ENCODE measurements at places on chromosomes 4 and X.

DNA sequence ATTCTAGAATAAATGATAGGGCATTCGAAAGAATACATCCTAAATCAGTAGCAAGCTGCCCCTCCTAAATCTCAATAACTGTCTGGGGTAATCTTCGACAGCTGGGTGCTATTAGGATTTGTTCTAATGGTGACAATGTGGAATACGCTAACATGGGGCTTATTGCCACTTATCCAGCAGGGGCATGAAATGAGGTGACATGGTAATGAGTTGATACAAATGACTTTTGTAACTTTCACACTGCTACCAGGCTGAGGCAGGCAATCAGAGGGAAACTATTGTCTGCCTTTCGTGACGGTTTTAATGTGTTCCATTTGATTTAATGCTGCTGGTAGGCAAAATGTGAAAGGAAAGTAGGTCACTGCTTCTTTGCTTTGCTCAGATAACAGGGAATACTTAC is 1047.4 kb upstream of the PABPC4L start:
- DNase-seq: no peak

GRCh38 chr4:94352163-94352562 is 9.5 kb upstream of the HPGDS start:
- no peak for DNase-seq

DNA sequence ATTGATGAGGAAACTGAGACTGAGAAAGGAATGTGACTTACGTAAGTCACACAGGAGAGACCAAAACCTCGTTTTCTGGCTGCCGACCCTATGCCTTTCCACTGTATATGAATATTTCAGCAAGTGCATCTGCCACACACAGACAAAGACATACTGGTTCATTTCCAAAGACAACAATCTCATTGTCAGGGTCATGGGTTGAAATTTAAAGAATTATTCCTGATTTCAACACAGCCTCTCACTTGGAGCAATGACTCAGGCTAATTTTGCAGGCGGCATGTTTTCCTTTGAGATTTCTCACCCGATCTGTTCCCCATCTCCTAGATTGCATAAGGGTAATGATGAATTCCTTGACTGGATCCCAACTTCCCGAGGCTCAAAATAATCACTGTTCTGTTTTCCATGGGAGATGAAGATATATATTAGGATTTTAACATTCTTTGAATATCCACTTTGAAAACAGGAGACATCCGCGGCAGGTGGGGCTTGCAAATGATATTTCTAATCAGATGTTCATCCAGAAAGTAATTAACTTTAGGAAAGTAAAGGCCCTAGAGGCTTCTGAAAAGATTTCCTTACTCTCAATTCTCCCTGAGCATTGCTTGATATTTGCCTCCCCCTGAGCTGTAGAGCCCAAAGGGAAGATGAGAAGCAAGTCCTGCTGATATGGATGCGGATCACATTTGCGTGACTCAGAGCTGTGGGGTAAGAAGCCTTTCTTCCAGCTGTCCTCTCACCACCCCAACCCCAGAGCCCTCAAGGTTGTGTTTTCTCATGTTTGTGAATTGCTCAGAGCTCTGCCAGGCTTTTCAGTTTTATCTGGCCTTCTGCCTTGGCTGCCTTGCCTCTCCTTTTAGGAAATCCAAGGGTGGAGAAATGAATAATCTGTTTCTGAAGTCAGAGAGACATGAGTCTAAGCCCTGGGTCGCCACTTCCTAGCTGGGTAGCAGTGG is 361.1 kb upstream of the BOD1L1 start:
- DNase-seq: peak; percentile 24

- no peak for DNase-seq
These were observed 31.4 kb downstream of the VSIG4 start for GRCh38 chrX:66008328-66008970.

GRCh38 chr4:15396157-15396800 is 31.6 kb upstream of the C1QTNF7 start:
- DNase-seq: peak; percentile 49

DNA sequence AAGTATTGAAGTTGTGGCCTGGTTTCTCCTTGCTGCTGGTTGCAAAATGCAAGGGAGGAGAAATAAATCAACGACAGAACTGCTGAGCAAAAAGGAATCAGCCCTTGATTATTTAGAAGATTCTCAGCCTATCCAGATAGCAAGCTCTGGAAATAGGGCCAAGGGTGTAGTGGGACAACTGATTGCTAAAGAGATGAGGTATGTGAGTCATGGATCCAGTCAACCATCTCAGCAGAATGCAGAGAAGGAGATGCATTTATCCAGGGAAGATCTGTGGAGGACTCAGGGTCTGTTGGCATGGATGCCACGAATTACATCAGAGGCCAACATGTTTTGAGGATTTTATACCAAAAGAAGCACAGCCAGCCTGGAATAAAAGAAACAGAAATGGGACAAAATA is 36.7 kb downstream of the FOXR2 start:
- DNase-seq: no peak

DNA sequence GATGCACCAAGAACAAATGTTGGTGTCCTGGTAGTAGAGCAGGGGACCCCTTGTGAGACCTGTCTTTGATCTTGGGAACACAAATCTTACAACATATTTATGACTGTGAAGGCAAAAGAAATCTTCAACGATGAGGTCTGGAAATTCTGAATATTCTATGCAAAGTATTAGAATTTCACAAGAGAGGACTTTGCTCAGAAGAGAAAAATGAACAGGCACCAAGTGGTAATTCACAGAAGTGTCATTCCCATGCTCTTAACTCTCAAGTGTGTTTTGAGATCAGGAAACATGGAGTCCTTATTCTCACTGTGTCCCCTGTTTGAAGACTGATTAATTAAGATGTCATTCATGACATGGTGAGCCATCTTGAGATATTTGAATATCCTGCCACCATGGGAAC is 52.5 kb downstream of the COQ2 start:
- no peak for DNase-seq

DNA sequence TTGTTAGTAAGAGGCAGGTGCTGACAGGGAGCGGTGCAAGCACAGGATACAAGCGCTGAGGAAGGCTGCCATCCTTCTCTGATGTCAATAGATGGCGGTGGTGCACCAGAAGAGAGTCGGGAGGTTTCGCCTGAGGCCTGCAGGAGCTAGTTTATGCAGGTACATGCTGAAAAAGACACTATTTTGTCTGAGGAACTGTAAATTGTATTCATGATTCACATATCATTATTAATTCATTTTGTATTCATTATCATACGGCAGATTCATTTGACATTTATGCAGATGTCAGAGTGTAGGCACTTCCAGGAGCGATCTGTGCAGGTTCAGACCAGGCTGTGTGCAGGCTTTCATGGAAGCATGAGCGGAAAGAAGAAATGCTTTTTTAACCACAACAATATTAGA is 824.0 kb downstream of the STIM2 start:
- peak; percentile 86 for DNase-seq

DNA sequence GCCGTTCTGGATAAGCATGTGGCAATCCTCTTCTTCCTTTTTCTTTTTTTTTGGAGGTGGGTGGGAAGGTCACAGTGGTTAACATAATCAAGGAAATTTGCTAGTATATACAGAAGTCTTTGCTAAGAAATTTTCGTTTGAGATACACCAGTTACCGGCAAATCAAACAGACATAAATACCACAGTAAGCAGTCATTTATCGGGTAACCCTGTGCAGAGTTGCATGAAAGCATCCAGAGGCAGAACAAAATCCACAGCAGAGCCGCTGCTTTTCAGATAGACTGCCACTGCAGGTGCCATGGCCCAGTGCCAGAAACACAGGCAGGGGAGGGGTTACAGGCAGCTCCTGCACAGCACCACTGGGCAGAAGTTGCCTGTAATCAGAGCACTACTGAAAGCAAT is 179.1 kb upstream of the MAB21L2 start:
- peak; percentile 54 for DNase-seq
